ENCODE measurements at places on chromosomes 5 and 9. TPM values are rescaled to one million over a fixed set of nuclear protein-coding genes. Genes with fewer than 3 reads are reported as not detected.

AIF1L gene
- 33.2 TPM for polyA plus RNA-seq

EXOSC3 gene
- polyA plus RNA-seq: 24.0 TPM

LHX6 gene
- 4.6 TPM for polyA plus RNA-seq

FCN1 gene
- 4.0 TPM for polyA plus RNA-seq

GOLGA1 gene
- polyA plus RNA-seq: 14.2 TPM

GADD45G gene
- polyA plus RNA-seq: 12.0 TPM

FST gene
- 30.4 TPM for polyA plus RNA-seq

FSD1L gene
- 12.0 TPM for polyA plus RNA-seq

TLX3 gene
- not detected for polyA plus RNA-seq

CRHBP gene
- polyA plus RNA-seq: 0.39 TPM

ADAMTS6 gene
- 2.3 TPM for polyA plus RNA-seq

RAB14 gene
- 53.0 TPM for polyA plus RNA-seq

NNT gene
- polyA plus RNA-seq: 77.9 TPM

C9orf50 gene
- polyA plus RNA-seq: 0.26 TPM

SNX2 gene
- 65.9 TPM for polyA plus RNA-seq

NADK2 gene
- 39.3 TPM for polyA plus RNA-seq

PCDHGB1 gene
- polyA plus RNA-seq: 0.59 TPM

Measured in muscle of leg (tissue), 16 donors.